ENCODE measurements at places on chromosomes 5 and 9.

DNA sequence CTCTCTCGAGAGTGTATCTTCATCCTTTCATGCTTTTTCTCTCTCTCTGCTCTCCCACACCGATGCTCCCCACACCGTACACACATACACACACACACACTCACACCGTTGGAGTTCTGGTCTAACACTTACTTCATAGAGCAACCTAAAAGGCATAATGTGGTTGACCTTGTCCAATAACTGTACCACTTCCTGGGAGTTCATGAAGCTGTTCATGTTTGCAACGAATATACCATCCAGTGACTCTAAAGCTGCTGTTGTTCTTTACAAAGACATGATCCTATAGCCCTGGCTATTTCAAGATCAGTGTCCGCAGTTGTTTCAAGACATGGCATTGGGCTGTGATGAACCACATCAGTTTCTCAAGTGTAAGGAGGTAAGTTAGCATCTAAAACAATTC, 10.0 kb downstream of the MEF2C start:
- DNase-seq: no peak

DNA sequence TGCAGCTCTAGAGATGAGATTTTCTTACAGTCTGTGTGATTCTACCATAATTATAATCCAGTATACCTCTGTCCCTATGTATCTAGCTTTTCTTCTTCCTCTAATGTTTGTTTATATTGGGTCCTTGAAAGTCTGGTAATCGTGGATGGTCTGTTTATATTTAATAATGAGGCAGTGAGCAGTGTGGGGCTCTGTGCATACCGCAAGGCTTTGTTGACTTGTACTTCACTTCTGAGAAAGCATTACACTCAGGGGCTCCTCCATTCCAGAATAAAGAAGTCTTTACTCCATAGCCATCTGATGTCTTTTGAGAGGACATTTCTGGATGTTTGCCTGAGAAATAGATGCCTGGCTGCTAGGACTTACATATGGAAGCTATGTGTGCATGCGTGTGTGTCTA, 4.5 kb upstream of the MPDZ start:
- DNase-seq: no peak

DNA sequence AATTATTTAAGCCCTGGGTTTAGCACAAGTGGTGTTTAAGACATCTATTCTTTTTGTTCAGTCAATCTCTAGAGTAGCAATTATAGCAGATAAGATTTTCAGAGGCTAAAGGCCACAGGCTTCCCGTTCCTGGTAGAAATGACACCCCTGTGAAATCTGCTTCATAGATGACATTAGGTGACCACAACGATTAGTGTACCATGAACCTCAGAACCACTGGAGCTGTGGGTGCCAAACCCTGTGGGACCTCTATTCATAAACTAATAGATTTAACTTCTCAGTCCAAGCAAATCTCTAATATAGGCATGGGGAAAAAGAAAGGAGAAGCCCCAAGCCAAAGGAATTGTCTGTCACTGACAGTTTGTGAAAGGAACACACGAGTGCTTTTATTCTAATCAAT, 207.4 kb downstream of the ARRDC3 start:
- DNase-seq: no peak

DNA sequence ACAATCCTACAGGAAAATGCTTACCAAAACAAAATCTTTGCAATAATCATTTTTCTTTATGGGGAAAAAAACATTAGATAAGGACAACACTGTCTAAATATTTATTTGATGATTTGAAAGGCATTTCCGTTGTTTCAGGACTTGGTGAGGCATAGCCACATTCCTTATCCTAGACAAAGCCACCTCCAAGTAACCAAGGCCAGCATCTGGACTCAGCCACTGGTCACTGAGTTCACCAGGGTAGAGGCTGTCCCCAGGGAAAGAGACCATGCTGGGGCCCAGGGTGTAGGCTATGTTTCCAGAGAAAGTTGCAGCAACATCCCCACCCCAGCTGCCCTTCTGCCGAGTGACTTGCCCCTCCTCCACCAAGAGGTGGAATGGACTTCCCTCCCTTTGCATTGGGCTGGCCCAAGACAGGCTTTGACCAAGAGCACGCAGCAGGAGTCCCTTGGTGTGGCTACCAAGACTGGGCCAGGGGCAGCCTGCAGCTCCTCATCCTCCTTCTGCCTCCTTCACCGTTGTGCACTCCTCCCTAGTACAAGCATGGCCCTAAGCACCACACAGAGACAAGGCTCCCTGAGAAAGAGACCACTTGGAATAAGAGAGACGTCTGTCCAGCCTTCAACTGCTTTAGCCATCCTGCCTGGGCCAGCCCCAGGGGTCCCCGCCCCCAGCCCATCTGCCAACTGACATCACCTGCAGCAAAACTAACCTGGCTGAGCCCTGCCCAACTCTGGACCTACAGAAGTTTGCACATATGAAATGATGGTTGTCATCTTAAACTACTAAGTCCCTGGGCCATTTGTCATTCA, 68.1 kb upstream of the SPIN1 start:
- no peak for DNase-seq

- DNase-seq: no peak
These were observed 167.8 kb upstream of the CCNG1 start for GRCh38 chr5:163269624-163270023.

All from stimulated activated CD8-positive, alpha-beta memory T cell treated with anti-CD3 and anti-CD28 coated beads, Interleukin-12 subunit alpha, Interleukin-12 subunit beta, amount 100 ng/mL, for 4 hours (primary cell).